ENCODE measurements at places on chromosomes 6 and 20.

GRCh38 chr6:81204731-81205130 lies 547.8 kb downstream of the TENT5A start:
- DNase-seq, result no peak

DNA sequence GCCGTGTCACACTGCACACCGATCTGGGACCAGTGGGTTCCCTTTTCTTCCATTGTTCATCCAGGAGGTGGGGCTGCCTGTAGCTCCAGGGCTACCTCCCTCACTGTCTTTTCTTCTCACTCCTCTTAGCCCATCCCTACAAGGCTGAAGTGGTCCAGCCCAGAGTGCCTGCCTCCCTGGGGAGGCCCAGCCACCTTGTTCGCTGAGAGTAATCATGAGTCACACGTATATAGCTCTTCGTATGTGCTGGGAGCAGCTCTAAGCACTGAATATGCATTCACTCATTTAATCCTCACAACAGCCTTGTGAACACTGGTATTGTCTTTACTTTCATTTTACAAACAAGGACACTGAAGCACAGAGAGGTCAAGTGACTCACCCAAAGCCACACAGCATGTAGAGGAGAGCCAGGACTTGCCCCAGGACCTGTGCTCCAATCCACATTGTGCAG lies 14.7 kb upstream of the CCDC167 start:
- DNase-seq, result peak; percentile 75

- DNase-seq, result no peak
These were observed 305.2 kb downstream of the ESR1 start for GRCh38 chr6:152112491-152113261.

DNA sequence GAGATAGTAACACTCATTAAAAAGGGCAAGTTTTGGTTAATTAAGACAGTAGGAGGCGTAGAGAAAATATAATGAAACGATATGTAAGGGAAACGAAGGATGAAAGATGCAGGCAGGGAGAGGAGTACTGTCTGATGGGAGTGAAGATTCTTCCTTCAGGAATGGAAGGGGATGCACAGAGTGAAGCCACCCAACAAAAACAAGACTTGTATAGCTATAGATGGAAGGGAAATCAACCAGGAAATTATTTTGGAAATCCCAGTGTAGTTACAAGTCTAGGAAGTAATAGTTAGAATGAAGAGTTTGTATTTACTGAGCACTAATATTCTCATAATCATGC lies 19.7 kb upstream of the HLA-DRB1 start:
- DNase-seq, result no peak

GRCh38 chr6:150510576-150510975 lies 89.1 kb upstream of the PLEKHG1 start:
- no peak for DNase-seq

- DNase-seq, result no peak
These were observed 16.7 kb downstream of the FARS2 start for GRCh38 chr6:5278047-5278446.

- peak; percentile 98 for DNase-seq
These were observed 92.2 kb downstream of the CDH22 start for GRCh38 chr20:46215913-46216707.

GRCh38 chr6:11648889-11649288 lies 111.3 kb downstream of the TMEM170B start:
- DNase-seq, result no peak

DNA sequence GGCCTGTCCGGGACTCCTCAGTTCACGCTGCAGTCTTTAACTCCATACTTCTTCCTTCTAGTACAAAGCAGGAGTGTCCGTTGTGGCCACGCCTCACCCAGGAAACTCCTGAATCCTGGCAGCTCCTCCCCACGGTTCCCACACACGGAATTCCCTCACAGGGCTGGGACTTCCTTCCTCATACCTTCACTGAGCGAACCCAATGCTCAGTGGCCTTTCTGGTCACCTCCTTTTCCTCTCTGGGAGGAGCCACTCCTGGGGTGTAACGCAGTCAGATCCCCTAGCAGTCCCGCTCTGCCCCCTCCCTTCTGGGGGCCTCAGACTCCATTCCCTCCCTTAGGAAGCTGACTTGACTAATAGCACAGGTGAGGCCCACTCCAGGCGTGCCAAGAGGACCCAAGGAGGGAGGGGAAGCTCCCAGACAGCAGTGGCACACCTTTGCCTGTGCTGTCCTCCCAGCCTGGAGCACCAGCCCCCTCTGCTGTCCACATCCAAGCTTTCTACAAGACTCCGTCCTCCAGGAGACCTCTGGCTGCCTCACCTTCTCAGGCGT lies at the start of gene SLC52A3:
Gene SLC52A3 (minus strand): TSS at position 75 of the 553 bp plus-strand sequence. CDS start 2,726 bp downstream, outside the sequence.
- no peak for DNase-seq

DNA sequence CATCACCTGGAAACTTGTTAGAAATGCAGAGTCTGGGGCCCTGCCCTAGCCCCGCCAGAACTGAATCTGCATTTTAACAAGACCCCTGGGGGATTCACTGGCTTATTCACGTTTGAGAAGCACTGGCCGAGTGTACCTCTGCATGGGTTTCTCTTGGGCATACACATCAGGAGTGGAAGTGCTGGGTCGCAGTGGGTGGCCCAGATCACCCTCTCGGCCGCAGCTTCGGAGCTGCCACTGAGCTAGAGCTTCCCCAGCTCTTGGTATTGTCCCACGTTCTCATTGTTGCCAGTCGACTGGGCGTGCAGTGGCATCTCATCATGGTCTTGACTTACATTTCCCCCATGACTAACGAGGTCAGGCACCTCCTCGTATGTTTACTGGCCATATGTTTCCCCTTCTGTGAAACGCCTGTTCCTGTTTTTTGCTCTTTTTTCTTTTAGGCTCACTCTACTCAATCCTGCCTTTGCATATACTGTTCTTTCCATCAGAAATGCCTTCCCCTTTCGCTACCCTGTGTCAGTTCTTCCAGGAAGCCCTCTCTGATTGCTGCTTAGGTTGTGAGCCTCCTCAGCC lies 3.0 kb upstream of the DLGAP4 start:
- no peak for DNase-seq

DNA sequence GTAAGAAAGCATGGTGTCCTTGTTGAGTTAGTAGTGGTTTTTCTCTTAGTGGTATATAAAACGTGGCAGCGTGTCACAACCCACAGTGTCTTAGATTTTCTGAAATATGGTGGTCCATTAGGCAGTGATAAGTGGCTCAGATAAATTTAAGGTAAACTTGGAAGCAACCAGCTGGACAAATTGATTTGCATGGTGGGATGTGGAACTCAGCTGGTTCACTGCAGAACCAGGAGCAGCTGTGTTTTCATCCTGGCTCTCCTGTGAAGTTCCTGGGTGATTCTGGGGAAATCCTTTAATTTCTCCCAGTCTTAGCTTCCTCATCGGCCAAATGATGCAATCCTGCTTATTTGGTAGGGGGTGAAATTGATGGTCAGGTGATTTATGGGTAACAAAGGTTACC lies 32.9 kb upstream of the EEF1E1 start:
- DNase-seq, result no peak

GRCh38 chr20:56989516-56989915 lies 276.9 kb downstream of the BMP7 start:
- DNase-seq, result peak; percentile 50

GRCh38 chr6:20939161-20939775 lies 405.0 kb downstream of the CDKAL1 start:
- no peak for DNase-seq

DNA sequence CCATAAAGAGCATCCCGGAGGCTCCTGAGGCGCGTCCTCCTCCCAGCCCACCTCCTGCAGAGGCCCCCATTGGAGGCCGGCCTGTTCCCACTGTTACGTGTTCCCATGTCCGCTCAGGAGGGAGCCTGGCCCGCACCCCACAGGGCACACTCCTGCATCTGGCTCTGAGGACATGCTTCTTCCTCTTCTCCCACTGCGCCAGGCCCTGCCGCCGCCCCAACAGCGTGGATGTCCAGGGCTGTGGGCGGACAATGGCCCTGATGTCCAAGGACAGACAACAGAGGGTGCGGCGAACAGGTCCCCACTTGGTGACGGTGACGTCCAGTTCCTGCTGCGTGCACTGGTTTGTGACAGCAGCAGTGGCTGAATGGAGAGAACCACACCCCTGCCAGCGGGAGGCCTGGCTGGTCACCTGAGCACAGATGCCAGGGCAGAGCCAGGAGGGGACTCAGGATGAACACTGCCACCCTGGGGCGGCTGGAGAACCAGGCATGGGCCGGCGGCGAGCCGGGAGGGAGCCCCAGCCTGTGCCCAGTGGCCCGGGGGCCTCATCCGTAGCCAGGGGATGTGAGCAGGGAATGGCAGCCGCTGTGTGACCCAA lies 26.6 kb downstream of the FRMD1 start:
- no peak for DNase-seq

DNA sequence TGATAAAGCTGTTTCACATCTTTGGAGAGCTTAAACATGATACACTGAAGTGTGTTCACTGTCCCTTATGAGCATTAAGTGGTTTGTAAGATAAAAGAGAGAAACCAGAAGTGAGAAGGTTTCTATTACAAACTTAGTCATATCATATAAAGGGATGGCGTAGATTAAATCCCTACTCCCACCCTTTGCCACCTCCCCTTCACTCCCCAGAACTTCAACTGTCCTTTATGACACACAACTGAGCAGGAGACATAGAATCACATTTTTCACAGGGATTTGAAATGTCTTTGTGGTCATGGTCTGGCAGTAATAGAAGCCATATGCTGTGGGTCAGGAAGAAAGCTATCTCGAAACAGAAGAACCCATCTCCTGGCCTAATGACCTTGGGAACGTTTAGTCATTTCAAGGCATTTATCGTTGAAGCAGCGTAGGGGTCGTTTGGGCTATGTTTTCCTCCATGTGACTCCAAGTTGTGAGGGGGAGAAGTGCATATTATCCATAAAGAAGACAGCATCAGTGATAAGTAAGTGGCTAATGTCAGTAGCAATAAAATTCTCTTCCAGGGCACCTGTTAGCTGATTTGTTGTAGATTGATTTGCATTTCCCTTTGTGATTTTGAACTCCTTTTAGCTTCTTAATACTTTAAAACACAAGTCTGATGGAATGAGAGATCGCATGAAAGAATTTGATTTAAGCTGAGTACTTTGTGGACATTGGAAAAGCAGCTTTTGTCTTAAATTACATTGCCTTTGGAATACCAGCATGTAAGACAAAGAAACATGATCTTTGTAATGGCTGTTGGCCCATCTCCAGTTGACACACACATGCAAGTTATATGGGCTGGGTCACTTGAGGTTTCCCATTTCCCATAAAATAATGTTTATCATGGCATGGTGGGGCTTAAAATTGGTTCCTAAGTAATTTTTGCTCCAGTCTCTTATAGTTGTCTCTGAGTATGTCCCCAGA lies 501.5 kb upstream of the FLRT3 start:
- no peak for DNase-seq

DNA sequence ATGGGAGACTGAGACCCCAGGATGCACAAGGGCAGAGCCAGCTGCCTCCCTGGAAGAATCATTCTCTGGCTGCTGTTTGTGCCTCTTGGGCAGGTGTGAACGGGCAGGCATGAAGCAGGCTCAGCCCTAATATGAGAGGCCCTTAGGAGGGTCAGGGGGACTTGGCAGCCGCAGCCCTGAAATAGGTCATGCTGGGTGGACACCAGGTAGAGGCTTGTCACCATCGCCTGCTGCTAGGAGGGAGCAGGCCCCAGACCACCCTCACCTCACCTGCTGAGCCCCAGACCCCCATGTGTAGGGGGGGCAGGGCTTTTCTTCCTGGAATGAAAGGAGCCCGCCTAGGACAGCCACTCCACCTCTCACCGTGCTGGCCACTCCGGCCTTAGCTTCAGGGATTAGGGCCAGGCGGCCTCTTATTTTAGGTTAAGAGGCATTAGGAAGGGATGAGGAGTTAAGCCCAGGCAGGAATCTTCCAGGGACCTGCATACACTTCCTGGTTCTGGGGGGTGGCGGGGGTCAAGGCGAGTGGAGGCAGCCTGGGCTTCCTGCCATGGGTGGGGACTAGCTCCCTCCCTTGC lies 92.4 kb downstream of the ASXL1 start:
- DNase-seq, result no peak

- DNase-seq, result no peak
These were observed 255.7 kb upstream of the PRND start for GRCh38 chr20:4465855-4466545.

- DNase-seq, result no peak
These were observed 135.6 kb downstream of the ANKRD60 start for GRCh38 chr20:58092871-58093270.

DNA sequence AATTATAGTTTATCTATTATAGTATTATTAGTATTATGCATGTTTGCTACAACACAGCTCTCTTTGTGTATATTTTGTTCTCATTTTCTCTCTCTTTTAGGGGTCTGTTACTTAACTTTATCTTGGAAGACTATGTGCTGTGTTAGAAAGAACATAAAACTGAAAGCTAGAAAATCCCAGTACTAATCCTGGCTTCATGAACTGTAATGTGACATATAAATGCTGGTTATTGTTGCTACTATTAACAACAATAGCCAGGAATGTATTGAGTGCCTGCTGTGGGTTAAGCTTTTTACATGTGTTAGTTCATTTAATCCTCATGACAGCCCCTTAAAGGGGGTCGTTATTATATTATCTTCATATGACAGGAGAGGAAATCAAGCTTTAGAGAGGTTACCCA lies 170.0 kb upstream of the DTNBP1 start:
- no peak for DNase-seq

DNA sequence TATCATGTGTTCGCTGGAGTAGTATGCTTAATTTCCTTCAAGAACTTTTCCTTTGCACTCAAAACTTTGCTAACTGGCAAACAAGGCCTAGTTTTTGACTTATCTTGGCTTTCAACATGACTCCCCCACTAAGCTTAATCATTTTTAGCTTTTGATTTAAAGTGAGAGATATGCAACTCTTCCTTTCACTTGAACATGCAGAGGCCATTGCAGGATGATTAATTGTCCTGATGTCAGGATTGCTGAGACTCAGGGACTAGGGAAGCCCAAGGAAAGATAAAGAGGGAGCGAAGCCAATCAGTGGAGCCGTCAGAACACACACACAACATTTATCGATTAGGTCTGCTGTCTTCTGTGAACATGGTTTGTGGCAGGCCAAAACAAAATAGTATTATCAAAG lies 491.4 kb downstream of the CBLN4 start:
- DNase-seq, result no peak

DNA sequence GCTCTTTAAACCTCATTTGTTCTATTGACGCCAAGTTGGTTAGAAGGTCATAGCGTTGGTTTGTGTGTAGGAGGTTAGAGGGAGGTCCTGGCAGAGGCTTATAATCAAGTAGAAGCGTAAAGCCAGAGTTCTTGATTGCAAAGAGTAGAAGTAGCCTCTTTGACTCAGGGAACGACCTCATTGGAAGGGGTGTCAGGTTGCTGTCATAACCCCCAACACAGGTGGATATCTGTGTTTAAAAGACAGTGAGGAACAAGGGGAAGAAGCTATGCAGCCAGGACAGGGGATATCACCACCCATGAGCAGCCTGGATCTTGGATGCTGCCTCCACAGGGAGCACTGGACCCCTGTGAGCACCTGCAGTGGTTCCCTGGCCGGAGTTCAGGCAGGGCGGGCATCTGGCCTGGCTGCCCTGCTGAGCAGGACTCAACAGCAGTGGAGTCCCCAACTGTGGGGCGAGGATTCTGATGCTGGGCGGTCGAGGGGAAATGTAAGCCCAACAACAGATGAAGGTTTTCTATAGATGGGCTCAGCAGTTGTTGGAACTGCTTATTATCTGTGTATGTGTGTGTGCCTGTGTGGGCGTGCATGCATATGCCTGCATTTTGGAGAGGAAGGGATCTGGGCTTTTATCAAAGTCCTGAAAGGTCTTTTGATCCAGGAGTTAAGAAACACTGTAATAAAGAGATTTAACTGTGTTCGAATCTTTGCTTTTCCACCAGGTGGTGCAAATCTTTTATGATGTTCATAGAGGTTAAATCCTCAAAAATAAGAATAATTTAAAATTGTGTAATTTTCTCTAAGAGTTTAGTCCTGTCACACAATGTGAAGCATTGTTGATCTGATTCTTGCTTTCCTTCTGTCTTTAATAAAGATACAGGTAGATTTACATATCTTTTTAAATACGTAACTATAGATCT lies 27.7 kb downstream of the HIVEP1 start:
- DNase-seq, result no peak
